ENCODE measurements at places on chromosomes 13 and 19. TPM values are rescaled to one million over a fixed set of nuclear protein-coding genes. Genes with fewer than 3 reads are reported as not detected.

- no peak overlapping the region for H3K4me3 ChIP-seq
- H3K27ac ChIP-seq, result no peak overlapping the region
- H3K36me3 ChIP-seq, result peaks cover 6% of the 10 kb centered on the region
- H3K4me1 ChIP-seq, result no peaks in the 10 kb centered on the region
- no peaks in the 10 kb centered on the region for H3K27me3 ChIP-seq
Measured at GRCh38 chr19:49196527-49197240, 39.1 kb downstream of the TRPM4 start.

DNA sequence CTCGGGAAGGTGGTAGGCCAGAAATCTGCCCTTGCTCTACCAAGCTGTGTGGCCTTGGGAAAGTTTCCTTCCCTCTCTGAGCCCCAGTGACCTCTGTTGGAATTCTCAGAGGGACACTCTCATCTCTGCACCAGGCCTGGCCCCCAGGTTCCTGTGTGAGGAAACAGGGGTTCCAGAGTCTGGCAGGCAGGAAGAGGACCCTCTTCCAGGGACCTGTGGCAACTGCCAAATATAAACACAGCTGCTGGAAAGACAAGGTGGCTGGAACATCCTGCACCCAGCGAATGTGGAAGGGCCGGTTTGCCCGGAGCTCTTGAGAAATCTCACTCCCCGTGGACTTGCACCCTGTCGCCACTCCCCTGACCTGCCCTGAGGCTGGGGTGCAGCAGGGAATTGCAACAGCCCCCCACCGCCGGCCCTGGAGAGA lies 52.8 kb downstream of the GADD45B start:
- H3K27me3 ChIP-seq, result no peaks in the 10 kb centered on the region
- peaks cover 26% of the 10 kb centered on the region for H3K4me1 ChIP-seq
- DNase-seq, result no peak
- no peak overlapping the region for H3K4me3 ChIP-seq

DNA sequence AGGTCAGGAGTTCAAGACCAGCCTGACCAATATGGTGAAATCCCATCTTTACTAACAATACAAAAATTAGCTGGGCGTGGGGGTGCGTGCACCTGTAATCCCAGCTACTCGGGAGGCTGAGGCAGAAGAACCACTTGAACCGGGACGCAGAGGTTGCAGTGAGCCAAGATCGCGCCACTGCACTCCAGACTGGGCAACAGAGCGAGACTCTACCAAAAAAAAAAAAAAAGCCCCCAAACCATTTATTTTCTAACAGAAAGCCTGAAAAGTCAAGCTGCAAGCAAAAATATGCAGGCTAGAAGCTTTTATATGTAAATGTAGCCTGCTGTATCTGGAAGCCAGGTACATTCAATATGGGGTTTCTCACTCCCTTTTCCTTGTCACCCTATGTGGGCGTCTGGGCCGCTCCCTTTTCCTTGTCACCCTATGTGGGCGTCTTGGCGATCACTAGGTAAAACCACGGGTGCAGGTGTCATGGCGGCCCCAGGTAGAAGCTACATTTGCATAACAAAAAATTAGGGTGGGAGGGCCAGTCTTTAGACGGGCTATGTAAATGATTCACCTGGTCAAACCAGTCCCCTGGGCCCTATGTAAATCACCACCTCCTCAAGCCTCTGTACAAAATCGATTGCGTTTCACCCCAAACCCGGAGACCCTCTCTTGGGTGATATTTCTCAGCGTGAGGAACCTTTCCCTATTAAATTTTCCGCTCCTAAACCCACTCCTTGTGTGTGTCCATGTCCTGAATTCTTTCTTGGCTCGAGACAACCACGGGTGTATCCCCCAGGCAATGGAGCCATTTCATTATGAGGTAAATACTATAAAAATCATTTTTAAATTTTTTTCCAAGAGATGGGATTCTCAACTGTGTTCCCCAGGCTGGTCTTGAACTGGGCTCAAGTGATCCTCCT lies 2.1 kb downstream of the TRIM13 start:
- DNase-seq, result no peak
- H3K4me1 ChIP-seq, result peaks cover 7% of the 10 kb centered on the region
- no peaks in the 10 kb centered on the region for H3K36me3 ChIP-seq
- H3K27me3 ChIP-seq, result no peaks in the 10 kb centered on the region

GRCh38 chr13:95301183-95301967 lies at the start of gene ABCC4:
ABCC4 (minus strand) TSS chr13:95301451; CDS start chr13:95301314, 137 bp downstream.
- no peaks in the 10 kb centered on the region for H3K27me3 ChIP-seq
- H3K4me3 ChIP-seq, result peak within 1 kb of the TSS; percentile 70
- DNase-seq, result peak; percentile 68
- no peaks in the 10 kb centered on the region for H3K36me3 ChIP-seq

- no peak overlapping the region for H3K4me3 ChIP-seq
- H3K36me3 ChIP-seq, result no peaks in the 10 kb centered on the region
- DNase-seq, result no peak
- peaks cover 6% of the 10 kb centered on the region for H3K4me1 ChIP-seq
- H3K27ac ChIP-seq, result no peak overlapping the region
- H3K27me3 ChIP-seq, result no peaks in the 10 kb centered on the region
Measured at GRCh38 chr13:76696370-76696769, 189.8 kb downstream of the KCTD12 start.

FAM98C gene
- 8.5 TPM for total RNA-seq

C19orf85 gene
- not detected for total RNA-seq

ZNF383 gene
- 9.4 TPM for total RNA-seq

NLRP11 gene
- total RNA-seq, result under 0.01 TPM
